ENCODE measurements at places on chromosomes 7 and 10. TPM values are rescaled to one million over a fixed set of nuclear protein-coding genes. Genes with fewer than 3 reads are reported as not detected.

- no peak for DNase-seq
Measured at GRCh38 chr7:103592187-103592586, 146.2 kb upstream of the SLC26A5 start.

DNA sequence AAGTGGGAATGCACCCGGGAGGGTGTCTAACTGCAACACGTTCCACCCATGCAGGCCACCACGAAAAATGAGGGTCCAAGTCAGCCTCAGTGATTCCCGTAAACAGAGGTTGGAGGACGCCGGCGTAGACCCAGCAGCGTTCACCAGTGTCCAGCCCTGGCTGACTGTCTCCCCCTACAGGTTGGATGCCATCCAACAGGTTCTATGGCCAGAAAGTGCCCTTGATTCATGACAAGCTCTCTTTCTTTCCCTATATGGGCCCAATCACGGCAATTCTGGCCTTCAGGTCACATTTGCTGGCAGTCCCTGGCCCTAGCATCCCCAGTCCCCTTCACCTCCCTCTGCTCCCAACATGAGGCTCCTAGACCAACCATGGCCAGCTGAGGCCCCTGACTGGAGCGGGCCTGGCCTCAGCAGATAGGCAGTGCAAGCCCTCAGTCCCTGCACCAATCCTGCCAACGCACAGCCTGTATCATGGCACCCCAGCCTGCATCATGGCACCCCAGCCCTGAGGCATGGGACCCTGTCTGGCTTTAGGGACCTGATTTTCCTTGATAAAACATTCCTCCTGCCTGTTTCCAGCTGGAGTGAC, 227.4 kb downstream of the GRID1 start:
- DNase-seq: no peak

GRCh38 chr7:5484921-5485320, 61.3 kb upstream of the TNRC18 start:
- no peak for DNase-seq

DNA sequence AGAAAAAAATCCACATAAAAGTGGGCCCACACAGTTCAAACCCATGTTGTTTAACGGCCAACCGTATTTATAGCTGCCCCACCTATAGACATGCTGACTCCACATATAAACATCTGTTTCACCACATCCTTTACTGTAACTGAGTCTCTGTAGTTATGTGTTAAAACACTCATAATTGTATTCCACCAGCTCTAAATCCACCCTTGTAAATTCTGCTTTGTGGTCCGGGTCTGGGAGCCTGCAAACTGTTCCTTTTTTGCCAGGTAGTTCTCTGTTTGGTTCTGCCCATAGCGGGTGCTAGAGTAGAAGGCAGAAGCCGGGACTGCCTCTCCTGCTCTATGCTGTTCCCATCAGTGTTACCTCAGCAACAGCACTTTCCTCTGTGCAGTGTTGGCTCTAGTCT, 20.2 kb upstream of the FHIP2A start:
- DNase-seq: no peak

Gene AFAP1L2
- total RNA-seq: 23.4 TPM

Data from mucosa of descending colon (tissue), 3 donors.